ENCODE measurements at places on chromosomes 7 and 10. TPM values are rescaled to one million over a fixed set of nuclear protein-coding genes. Genes with fewer than 3 reads are reported as not detected.

DNA sequence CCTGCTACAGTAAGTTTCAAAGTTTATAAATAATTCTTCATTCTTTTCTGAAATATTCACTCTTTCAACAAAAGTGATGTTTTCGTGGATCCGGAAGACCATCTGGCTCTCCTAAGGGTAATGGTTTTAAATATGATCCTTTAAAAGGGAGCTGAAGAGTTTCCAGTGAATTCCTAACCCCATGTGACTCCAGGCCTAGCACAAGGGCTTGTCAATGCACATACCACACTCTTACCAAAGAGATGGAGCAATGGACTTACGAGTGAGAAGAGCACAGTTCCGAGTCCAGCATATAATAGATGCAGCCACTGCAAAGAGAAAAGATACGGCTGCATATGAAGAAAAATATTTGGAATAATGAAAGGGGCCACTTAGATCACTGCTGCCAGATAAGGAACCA, 32.1 kb upstream of the GATAD1 start:
- DNase-seq, result no peak

- DNase-seq, result no peak
These were observed 32.5 kb downstream of the C10orf105 start for GRCh38 chr10:71687077-71687476.

Gene CASP7
- total RNA-seq, result 32.7 TPM

- DNase-seq, result no peak
These were observed 389.4 kb downstream of the KCNMA1 start for GRCh38 chr10:77248104-77248790.

- DNase-seq, result no peak
These were observed 32.3 kb downstream of the CAV1 start for GRCh38 chr7:116557066-116557585.

DNA sequence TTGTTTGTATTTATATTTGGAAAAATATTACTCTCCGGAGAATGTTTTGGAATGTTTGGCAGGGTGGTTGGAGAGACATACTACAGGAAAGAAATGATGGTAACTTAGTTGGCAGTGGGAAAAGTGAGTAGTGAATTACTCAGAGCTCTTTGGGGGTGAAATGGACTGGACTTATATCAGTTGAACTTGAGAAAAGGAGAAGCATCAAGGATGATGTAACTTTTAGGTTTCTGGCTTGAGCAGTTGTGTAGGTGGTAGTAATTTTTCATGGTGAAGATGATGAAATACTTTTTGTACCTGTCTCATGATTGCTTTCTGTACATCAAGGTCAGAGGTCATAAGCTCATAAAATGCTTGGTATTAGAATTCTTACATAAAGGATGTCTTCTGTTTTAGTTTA, 617.2 kb downstream of the AUTS2 start:
- no peak for DNase-seq

- DNase-seq, result no peak
These were observed 1257.8 kb upstream of the SORCS1 start for GRCh38 chr10:108422286-108422685.

DNA sequence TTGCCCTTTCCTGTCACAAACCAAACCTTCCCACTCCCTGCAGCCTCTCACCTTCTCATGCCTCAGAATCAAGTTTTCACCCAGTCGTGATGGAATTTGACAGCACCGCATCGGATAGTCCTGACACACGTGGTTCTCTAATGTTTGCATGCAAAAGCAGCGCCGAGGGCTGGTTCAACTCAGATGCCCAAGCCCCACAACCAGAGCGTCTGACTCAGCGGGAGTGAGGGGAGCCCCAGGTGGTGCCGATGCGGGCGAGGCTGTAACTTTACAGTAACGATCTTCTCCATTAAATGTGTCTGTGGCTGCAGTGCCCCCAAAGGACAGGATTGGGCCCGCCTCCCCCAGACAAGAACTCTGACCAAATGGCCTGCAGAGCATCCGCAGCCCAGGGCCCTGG, 284.5 kb downstream of the CELF2 start:
- no peak for DNase-seq

Gene PURB
- 16.9 TPM for total RNA-seq

GRCh38 chr10:69075431-69075830, 12.5 kb upstream of the SRGN start:
- no peak for DNase-seq

Gene ECHDC3
- 63.8 TPM for total RNA-seq

DNA sequence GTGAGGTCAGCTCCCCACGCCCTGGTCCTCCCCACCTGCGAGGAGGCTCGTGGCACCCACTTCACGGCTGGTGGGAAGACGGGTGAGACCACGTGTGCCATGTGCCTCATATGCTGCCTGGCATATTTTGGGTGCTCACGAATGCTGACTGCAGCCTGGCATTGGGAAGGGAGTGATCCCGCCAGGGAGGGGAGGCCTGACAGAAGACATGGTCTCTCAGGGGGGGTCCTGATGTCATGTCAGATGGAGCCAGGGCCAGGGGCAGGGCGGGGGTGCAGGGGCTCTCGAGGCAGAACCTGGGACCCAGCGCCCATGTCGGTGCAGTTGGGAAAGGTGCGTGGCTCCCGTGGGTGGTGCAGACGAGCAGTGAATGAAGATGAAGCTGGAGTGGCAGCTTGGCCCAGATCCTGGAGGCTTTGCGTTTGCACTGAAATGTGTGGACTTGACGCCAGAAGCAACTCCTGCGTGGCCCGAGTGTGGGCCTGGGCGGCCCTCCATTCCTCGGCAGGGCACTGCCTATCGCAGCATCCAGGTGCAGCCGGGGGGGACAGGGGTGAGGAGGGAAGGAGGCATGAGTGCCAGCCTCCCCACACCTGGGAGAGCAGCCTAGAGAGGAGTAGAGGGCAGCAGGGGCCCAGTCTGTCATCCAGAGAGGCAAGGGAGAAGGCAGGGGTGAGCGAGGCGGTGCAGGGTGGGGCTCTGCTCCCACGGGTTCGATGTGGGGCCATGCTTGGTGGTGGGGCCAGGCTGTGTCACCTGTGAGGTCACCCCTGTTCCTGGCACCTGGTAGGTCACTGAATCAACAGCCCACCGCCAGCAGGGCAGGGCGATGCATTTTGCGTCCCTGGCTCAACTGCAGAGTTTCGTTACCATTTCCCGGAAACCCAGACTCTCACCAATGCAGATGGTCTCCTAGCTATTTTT, 385.6 kb downstream of the DNAJB6 start:
- no peak for DNase-seq

GRCh38 chr10:11869219-11869618, 46.1 kb downstream of the PROSER2 start:
- DNase-seq, result no peak

- no peak for DNase-seq
These were observed 28.5 kb downstream of the GET4 start for GRCh38 chr7:904847-905246.

DNA sequence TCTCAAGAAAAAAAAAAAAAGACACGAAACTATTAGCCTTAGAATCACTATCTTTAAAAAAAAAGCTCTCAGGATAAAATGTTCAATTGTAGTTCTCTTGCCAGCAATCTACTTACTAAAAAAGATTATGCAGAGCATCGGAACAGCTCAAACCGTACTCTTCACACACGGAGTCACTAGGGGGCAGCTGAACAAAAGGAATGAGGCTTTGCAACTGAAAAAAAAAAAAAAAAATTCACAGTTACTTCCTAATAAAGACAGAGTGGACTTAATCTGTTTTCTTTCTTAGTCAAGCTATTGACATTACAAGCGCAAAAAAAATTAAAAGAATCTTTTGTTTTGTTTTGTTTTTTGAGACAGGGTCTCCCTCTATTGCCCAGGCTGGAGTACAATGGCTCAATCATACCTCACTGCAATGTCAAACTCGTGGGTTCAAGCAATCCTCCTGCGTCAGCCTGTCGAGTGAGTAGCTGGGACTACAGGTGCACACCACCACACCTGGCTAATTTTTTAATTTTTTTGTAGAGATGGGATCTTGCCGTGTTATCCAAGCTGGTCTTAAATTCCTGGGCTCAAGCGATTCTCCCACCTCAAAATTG, 11.5 kb downstream of the PMS2 start:
- DNase-seq, result peak; percentile 24

Gene OR13A1
- total RNA-seq, result not detected

Gene SFTPD
- total RNA-seq, result 1.9 TPM

Gene NPY
- total RNA-seq, result not detected

DNA sequence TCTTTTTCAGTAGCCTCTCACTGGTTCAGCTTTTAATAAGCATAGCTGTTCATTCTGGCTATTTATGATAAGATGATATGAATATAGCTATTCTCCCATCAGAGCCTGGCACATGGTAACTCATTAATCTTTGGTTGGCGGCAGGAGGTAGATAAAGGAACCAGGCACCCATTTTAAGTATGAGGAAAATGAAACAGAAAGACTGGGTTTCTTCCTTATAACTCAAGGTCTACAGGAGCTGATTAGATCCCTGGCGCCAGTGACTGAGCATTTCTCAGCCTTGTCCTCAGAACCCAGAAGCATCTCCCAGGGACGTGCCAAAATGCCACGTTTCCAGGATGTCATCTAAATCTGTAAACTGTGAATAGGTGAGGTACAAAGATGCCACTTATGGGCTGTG, 141.9 kb downstream of the TCF7L2 start:
- no peak for DNase-seq

DNA sequence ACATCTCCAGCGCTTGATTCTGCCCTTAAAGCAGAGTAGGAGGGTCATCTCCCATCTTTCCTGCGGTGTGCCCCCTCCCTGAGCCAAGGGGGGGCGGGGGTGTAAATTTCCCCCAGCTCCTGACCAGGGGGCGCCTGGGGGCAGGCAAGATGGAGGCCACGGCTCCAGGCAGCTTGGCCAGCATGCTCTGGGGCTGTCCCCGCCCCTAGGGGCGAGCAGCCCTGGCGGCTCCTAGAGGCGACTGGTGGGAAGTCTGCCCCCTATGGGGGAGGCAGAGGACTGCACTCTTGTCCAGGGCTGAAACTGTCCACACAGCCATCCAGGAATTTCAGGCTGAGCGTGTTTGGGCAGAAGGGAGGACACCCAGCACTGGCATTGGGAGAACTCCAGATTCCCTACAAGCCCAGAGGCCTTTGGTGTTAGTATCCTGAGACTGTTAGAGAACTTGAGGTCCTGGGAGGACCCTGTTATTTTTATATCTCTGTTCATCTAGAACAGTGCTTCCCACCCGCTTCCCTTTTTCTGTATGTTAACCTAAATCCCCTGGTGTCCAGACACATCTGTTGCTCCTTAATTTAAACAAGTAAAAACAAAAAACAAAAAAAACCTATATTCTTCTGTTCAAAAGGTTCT, 4.6 kb downstream of the STRA8 start:
- DNase-seq, result no peak

DNA sequence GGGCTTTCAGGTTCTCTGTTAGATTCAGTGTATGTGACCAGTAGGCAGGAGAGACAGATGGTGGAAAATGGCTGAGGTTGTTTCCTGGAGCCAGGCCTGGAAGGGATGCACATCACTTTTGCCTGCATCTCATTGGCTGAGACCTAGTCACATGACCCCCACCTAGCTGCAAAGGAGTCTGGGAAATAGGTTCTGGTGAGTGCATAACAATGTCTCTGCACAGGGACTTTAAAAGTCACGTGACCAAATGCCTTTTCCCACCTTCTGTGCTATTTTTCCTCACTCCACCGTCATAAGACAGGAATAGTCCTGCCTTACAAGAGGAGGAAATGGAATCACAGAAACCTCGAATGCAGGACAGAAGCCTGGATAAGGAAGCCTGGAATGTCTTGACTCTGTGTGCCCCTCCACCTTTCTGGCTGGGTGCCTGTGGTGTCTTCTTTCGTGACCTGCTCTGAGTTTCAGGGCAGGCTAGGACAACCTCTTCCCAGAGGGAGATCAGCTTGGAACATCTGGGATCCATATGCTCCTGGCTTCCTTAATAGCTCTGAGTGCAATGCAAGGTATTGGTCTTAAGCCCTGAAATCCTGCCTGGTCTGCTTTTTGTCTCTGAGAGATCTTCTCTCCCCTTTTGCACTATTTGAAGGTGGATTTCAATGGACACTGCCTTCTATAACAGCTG, 139.9 kb upstream of the ZNF438 start:
- DNase-seq, result no peak

DNA sequence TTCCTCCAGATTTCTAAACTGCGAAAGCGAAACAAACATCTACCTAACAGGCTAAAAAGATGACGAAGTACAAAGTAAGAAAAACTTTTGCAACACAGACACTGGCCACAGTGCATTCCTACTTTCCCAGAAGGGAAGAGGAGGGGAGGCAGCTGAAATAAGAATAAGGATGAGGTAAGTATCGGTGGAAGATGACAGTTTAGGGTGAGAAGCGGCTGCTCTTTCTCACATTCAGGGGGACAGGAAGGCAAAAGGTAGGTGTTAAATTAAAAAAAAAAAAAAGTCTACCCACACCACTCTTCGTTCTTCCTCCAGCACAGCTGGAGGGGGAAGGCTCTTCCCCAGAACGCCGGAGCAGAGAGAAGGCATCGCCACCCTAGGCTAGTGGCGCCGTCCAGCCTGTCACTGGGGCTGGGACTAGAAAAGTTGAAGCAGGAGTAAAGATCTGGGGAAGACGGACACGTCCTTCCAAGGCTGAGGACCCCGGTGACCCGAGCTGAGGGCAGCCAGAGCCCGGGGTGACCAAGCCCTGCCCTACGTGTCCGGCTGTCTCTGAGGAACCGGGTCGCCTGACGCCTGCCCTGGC, 846 bp downstream of the DNAJC1 start:
- no peak for DNase-seq

GRCh38 chr10:59901470-59901869, 4.9 kb downstream of the CCDC6 start:
- DNase-seq, result no peak

Gene SLC26A5
- total RNA-seq, result not detected

DNA sequence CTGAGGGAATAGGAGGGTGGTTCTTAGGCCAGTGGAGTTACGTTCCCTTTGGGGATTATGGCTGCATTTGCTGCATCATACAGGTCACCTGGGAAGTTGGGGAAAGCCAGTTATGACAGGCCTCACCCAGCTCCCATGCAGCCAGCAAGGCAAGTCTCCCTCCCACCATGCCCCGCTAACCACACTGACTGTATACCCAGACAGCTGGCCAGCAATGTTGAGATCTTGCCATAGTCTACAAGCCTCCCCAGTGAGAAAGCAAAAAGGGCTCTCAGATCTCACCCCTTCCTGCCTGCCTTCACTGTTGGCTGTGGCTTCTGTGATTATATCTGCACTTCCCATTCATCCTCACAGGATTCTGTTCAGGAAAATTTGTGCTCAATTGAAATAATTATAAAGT, 133.3 kb upstream of the HGF start:
- no peak for DNase-seq

- no peak for DNase-seq
These were observed 21.0 kb upstream of the ASB15 start for GRCh38 chr7:123580406-123581161.

DNA sequence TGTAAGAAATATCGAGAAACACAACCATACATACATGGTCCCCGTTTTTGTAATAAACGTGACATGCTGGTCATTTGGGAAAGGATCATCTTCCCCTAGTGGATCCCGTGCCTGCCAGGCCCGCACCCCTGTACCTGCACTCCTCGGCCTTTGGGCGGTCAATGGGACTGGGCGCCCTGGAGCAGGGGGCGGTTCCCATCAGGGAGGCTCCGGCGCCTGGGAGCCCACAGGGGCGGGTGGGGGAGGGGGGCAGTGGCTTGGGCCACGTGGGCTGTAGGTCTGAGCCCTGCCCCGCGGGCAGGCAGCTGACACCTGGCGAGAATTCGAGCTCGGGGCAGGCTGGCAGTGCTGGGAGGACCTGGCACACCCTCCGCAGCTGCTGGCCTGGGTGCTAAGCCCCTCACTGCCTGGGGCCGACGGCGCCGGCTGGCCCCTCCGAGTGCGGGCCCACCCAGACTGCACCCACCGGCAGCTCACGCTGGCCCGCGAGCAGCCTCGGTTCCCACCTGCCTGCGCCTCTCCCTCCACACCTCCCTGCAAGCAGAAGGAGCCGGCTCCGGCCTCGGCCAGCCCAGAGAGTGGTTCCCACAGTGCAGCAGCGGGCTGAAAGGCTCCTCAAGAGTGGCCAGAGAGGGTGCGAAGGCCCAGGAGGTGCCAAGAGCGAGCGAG, 361.6 kb upstream of the GRM3 start:
- DNase-seq, result peak; percentile 57

Gene TEX47
- total RNA-seq, result not detected

Gene OPN4
- 0.28 TPM for total RNA-seq

All from heart left ventricle (tissue), 16 donors.